ENCODE measurements at places on chromosomes 5 and 9. TPM values are rescaled to one million over a fixed set of nuclear protein-coding genes. Genes with fewer than 3 reads are reported as not detected.

DNA sequence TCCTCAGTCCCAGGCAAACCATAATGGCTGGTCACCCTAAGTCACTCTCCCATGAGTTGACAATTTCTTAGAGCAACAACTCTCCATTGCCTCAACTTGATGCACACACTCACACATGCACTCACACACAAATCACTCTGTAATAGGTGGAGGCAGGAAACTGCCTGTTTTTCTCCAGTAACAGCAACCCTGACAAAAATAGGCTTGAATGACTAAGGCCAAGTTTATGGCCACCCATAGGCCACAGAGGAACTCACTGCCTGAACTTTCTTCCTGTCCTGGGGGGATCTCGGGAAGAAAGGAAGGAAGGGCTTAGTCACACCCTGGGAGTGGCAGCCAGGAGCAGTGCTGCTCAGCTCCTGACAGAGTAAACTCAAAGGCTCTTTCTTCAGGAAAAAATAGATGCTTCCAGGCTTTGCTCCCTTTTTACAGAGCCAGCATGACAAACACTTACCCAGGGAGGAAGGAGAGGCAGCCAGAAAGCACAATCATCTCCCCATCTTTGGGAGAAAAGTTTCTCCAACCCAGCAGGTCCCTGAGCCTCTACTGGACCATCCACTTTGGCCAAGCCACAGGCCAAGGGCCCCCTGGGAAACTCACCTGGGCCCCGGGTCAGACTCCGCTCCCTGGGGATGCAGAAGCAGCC, 368 bp downstream of the SH3TC2 start:
- peak; percentile 92 for DNase-seq

- no peak for DNase-seq
These were observed 478.2 kb upstream of the TNC start for GRCh38 chr9:115596021-115596745.

- peak; percentile 41 for DNase-seq
These were observed at the start of gene ZBED3 for GRCh38 chr5:77086689-77087483. TSS of gene ZBED3 (minus strand) at chr5:77087285. CDS start at chr5:77077878, 9,407 bp downstream.

GRCh38 chr5:157679801-157680200, 8.5 kb downstream of the C5orf52 start:
- no peak for DNase-seq

- DNase-seq = no peak
These were observed 11.4 kb downstream of the ADGRV1 start for GRCh38 chr5:90570034-90570433.

Gene PLPP7
- total RNA-seq = 1.5 TPM

DNA sequence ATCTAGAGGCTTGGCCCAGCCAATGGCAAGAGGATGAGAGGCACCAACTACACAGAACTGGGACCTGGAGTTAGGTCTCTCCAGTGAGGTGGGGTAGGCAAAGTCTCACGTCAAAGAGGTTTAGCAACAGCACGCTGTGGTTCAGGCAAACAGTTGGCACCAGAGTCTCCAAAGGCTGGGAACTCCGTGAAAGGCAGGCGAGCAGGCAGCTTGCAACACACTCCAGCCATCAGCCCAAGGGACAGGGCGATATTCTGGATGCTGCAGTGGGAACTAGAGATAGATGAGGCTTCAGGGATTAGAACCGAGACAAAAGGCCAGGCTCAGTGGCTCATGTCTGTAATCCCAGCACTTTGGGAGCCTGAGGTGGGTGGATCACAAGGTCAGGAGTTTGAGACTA, 129.1 kb downstream of the PDZD2 start:
- no peak for DNase-seq
